ENCODE measurements at places on chromosomes 4 and X.
A peak's percentile ranks its signal among the peaks of the same experiment; 100 is the strongest.

DNA sequence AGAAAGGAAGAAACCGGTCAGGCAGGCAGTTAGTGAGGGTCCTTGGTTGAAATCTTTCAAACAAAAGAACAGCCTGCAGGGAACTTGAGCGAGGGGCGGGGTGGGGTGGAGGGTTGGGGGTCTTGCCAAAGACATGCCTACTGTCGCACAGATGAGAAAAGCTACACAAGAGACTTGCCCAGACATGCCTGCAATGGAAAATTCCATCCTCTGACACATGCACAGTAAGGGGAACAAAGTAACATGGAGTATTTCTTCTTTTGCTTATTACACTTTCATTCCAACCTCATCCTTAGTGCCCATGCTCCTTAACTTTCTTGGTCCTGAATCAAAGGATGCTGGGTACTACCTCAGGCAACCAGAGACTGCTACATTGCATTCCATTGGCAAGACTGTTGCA is 1491.2 kb downstream of the STIM2 start:
- no peak for DNase-seq

DNA sequence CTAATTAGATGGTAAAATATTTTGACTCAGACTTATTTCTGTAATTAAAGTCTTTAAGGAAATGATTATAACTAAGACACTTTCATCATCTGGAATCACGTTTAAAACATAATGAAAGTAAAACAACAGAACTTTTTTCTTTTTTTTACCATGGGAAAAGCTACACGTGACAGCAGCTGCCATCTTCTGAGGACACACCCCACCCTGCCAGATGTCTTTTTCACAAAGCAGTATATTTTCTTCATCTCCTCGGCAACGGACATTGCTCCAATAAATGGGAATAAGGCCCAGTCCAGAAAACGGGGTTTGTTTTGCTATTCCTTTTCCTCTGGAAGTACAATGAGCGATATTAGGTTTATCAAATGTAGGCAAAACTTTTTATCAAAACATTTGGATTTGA is 17.5 kb downstream of the PRSS12 start:
- no peak for DNase-seq

DNA sequence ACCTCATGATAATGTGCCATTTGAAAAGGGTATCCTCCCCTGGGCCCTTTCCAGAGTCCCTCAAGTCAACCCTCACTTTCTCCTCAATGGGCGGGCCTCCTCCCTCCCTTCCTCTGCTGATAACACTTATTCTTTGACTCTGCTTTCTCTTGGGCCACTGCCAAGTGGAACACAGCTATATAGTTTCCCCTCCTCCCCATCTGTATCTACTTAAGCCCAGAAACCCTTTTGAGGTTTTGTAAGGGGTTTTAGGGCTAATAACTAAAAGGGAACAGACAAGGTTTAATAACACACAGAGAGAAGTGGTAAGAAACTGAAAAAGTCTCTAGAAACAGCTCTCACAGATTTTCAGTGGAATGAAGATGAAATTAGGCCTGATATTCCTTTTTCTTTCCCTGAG is 116.7 kb downstream of the GPC3 start:
- no peak for DNase-seq

- DNase-seq = no peak
Measured at GRCh38 chr4:165096776-165097175, 15.9 kb downstream of the TMEM192 start.

- no peak for DNase-seq
Measured at GRCh38 chr4:81905971-81906370, 434.3 kb upstream of the RASGEF1B start.

GRCh38 chr4:55030589-55030988 is 94.8 kb downstream of the KDR start:
- no peak for DNase-seq

DNA sequence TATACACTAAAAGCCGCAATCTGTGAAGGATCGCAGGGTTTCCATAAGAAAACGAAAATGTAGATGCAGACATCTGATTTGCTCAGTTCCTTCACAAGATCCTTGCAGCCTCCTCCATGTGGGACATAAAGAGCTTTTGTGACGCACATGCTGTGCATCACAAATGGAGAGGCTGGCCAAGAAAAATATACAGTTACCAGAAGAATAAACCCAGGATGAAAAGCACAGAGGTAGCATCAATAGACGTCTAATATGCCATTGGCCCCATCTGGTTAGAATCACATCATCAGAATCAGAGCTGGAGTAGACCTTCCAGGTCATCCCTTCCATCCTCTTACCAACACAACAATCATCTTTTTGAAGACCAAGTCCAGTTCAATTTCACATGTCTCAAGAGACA is 517.4 kb downstream of the RAB28 start:
- DNase-seq = no peak

DNA sequence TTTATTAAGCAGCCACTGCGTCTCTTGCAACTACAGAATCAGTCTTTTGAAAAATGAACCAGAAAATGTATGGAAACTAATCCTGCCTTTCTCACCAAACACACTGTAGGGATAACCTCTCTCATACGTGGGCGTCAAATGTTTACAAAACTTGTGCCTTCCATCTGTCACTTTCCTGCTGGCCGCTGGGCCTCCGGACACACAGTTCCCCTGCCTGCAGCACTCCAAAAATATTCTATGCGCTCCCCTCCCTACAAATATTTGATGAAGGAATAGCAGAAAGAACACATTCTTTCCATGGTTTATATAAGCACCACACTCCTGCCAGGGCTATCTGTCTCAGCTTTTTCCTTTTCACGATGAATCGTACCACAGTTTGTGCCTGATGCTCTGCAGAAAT is 14.9 kb upstream of the CYTL1 start:
- no peak for DNase-seq

DNA sequence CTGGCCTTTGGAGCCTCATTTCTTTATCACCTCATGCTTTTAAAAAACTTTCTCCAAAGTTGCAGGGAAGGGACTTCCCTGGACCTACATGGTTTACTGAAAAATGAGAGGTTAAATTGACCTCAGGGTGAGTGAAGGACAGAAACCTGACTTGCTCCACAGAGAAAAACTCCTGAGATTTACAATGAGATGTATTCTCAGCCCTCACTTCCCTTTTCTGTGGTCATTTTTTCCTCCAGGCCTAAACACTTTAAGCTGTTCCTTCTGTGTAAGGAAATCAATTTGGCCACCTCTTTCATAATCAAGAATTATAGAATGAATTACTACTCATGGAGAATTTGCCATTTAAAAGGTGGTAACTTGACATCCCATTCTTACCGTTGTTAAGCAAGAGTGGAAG is 77.9 kb downstream of the HPGD start:
- DNase-seq = no peak

GRCh38 chrX:54045563-54046228 is 1.4 kb upstream of the PHF8 start:
- no peak for DNase-seq

DNA sequence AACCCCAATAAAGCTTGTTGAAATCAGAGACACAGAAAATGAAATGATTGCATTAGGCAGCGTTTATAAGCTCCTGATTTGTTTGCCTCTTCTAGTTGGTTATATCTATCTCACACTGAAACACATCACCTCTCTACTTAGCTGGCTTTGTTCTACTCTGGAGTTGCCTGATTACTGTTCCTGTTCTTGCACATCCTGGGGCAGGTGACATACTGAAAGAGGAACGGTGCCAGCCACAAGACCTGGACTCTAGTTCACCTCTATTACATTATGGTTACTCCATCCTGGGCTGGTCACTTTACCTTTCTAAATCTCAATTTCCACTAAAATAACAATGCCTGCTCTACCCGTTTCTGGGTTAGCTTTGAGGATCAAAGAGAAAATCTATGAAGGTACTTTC is 47.9 kb downstream of the TRIM2 start:
- no peak for DNase-seq

GRCh38 chr4:184251670-184251980 is 34.0 kb upstream of the ENPP6 start:
- DNase-seq = no peak

DNA sequence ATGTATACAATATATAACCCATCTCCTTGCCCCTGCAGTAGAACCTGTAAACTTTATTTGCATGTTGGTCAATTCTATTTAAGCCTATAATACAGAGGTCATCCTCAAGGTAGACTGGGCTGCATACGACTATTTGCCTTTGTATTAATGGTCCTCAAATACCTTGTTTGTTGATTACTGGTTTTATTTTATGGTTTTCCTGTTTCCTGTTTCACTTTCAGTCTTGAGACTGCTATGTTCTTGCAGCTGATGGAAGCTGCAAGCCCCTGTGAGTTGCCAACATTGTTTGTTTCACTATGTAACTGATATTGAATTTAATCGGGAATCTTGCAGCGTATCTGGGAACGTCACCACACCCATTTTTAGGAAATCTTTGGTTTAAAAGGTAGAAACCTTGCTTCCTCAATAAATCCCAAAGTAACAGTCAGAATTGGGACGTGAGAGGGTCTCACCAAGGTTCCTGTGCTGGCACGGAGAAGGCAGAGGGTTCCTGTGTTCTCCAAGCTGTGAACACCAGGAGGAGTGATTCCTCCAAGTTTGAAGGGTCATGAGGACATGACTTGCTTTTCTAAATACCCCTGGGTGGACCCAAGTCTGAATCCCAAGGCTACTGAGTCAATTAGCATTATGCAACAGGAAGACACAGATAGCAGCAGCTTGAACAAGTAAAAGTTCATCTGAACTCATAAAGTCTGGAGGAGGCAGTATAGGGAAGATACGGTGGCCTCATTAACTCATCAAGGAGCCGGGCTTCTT is 110.6 kb upstream of the PNPLA4 start:
- DNase-seq = no peak

DNA sequence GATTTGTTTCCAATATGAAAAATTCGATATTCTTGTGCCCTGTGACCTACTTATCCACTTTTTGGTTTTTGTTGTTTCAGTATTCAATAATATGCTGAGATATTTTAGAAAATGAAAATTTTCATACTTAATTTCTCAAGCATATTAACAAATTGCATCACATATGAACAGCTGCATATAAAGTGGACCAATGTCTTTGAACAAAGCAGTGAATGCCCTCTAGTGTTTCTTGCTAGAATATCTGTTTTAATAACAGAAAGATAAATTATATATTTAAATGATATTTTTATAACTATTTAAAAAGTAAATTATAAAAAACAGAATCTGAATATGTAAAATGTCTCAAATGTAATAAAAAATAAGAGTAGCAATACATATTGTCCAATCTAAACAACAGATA is 31.7 kb upstream of the INTU start:
- peak; percentile 2 for DNase-seq

DNA sequence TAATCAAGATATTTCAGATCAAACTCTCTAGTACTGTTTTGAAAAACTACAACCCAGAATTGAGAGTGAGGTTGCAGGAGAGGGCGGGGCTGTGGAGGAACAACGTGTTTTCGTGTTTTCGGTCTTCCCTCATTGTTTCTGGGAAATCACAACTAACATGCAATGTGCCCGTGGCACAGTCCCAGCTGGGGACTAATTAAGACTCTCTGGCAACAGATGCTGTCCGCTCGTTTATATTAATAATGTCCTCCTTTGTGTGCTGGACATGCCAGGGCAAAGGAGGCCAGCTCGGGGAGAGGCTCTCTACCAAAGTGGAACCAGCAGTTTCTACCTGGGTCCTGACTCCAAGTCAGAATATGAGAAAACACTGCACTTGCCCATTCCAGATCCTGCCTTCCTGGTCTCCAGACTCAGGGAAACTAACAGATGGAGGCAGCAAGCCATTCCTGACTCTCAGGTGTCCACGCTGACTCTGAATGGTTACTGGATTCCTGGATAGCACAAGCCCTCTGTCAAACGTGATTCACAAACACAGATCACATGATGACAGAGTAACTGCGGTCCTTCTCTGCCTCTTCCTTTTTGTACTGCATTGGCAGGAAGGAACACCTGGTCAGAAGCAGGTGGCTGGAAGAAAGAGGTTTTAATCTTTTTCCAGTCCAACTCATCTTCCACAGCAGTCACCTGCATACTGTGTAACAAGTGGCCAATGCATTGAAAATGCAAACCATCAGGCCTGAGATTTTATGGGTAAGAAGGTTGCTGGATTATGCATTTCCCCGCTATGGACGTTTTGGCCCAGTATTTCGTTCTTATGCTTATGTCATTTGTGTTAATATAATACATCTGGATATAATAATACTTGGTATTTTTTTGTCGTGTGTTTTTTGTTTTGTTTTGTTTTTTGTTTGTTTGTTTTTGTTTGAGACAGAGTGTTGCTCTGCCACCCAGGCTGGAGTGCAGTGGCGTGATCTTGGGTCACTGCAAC is 65.0 kb downstream of the COQ2 start:
- DNase-seq = no peak

DNA sequence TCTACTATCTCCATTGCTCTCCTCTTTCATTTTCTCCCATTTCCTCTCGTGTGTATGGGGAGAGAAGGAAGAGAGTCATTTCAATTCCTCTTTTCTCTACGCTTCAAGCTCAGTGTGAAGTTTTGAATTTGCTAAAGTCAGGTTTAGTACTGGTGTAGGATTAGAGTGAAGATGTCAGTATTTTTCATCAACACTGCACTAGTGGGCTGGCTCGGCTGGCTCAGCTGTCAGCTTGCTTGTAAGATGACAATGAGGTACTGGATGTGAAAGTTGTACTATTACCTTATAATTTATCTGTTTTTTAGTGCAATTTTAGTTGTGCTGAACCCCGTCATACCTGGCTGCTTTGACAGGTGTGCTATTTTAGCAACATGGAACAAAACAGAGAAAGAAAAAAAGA is 2.1 kb upstream of the SH2D1A start:
- no peak for DNase-seq

DNA sequence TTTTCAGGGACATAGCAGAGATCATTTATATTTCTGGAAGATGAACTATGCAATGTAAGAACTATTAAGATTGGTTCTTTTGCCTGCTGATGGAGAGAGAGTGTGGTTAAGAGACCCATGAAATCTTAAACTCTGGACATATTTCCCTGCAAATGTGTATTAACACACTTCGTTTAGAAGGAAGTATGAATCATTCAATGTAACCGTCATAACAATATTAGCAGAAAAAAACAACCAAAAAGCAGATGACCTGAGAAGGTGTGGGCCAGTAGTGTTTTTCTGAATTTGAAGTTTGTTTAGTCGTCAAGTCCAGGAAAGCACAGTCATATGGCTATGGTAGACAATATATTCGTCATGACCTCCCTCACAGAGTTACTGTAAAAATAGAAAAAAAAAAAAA is 2.5 kb upstream of the TMPRSS11D start:
- DNase-seq = no peak

DNA sequence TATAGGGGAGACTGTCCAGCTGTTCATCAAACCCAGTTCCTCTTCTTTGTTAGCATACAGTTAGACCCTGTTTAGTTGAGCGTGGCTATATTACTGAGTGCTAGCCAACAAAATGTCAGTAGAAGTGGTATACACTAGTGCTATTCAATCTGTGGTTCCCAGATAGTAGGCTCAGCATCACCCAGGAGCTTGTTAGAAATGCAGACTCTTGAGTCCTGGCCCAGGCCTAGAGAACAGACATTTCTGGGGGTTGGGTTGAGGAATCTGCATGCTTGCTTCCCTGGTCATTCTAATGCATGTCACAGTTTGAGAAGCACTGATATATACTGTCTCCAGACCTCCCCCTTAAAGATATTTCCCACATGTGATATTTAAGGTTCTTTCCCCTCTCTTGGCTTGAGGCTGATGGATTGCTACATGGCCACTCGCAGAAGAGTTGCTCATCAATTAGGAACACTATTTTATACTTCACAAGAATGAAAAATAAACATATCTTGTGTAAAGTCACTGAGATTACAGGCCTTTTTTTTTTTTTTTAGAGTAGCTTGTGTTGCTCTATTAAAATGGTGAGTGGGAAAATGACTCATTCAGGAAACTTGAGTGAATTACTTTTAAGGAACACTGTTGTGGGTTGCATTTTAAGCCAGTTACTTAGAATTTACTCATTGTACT is 289.0 kb downstream of the STIM2 start:
- DNase-seq = no peak
